ENCODE measurements at places on chromosomes 7 and 10.

GRCh38 chr10:132994185-132994796 lies 51.9 kb upstream of the CFAP46 start:
- no peak for DNase-seq

DNA sequence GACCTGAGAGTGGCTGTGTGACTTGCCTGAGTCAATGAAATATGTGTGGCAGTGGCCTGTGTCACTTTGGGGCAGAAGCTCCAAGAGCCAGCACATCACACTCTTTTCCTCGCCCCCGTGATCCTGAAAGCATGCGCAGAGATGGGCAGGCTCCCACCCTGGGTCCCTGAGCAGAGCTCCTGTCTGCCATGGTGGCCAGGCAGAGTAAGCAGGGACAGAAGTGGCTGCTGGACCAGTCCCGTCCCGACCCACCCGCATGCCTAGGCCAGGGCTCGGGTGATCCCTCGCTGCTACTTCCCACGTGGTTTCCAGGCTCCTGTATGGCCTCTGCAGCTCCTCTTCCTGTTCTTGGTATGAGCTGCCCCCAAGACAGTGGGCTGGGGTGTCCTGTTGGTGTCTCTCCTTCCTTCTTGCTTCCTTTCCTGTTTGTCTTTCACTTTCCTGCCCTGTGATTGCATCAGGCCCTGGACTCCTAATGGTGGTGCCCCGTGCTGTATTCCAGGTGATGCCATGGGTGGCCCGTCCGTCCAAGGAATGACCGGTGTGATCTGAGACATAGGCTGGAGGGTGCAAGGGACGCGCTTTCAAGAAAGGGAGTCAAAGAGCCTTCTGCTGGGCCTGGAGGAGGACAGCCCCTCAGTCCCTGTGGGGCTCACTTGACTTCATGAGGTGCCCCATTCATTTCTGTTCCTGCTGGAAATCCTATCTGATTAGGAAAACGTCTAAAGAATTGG lies 71.4 kb upstream of the SHH start:
- no peak for DNase-seq

- no peak for DNase-seq
These were observed 33.7 kb downstream of the MGMT start for GRCh38 chr10:129500617-129501339.

GRCh38 chr10:34116220-34116641 lies 698.9 kb downstream of the PARD3 start:
- DNase-seq = no peak

DNA sequence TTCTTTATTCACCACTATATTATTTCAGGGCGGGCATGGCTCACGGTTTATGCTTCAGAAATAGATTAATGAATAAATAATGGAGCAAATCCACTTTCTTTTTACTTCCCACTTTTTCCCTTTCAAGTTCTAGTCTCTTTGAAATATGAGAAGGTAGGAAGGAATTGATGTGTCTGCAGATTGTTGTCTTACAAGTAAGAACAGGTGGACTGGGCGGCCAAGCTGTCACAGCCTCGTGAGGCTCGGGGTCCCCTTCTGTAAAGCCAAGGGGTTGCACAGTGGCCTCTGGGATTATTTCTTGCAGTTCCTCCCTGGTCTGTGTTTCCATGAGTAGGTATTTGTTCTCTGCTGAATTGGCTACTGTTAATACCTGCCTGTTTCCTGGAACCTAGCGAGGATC lies 11.2 kb downstream of the VWA2 start:
- no peak for DNase-seq

DNA sequence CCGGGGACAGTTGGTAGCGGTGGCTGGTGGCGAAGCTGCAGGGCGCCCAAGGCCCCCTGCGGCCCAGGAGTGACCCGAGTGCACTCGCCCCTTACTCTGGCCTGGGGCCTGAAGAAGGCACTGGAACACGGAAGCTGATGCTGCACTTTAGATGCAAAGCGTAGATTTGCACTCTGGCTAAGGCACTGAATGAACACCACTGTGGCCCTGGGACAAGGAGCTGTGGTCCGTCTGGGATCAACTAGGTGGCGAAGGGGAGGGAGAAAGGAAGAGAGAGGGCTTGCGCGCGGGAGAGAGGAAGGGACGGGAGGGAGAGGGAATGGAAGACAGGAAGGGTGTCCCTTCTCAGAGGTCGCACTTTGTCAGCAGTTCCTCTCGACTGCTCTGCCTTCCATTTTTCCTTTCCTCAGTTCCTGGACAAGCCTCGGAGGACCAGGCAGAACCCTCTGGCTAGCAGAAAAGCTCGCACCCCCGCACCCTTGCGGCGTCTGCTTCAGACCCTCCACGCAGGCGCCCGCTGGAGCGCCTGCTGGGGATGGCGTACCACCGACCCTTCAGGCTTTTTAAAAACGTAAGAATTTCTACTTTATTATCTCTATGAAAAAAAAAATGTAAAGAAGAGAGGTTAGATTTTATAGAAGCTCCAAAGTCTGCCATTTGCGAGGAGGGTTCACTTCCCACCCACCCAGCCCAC lies 1.2 kb downstream of the FERD3L start:
- no peak for DNase-seq

GRCh38 chr10:37734971-37735370 lies 122.4 kb downstream of the ZNF248 start:
- no peak for DNase-seq

DNA sequence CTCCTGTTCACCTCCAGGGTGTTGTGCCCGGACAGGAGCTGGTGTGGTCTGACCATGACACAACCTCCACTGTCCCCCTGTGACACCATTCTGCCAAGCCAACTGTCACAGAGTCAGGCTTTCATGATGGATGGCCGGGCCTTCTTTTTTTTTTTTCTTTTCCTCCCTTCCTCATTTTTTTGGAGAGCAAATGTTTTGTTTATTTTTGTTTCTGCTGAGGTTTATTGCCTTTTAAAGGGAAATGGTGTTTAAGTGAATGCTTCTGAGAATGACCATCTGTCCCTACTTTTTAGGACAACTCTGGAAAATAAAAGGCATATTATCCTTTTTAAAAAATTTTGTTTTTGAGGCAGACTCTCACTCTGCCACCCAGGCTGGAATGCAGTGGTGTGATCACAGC lies 115.1 kb upstream of the NPS start:
- DNase-seq = no peak

DNA sequence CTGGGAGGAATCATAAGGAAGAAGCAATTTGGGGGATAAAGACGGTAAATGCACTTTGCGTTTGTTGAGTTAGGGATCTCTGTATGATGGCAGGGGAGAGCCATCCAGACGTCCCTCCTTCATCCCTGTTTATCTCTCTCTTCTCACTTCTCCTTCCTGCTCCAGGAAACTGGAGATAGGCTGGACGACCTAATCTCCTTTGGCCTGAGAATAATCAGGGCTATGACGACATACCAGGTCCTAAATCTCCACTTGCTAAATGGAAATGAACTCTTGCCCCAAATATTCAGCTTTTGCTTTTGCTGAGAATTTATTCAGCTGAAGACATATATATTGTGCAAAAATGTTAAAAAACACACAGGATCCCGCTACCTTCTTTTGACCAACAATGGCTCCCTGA lies 182.9 kb upstream of the INHBA start:
- DNase-seq = no peak

DNA sequence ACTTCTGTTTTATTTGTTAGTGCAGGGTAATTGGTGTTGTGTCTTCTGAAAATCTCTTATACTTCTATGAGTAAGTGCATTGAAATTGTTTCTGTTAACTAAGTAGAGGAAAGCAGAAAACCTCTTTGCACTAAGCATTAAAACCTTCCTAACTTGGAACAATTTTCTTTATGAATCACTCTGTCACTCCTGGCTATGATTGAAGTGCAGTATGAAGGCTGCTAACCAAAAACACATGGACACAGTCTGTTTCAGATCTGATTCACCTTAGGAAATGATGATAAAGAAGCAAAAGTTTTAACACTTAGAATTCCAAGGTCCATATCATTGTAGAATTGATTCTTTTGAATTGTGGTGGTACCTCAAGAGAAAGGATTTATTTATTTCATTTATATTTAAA lies 41.9 kb downstream of the MET start:
- DNase-seq = no peak

GRCh38 chr7:137928626-137929025 lies 73.3 kb downstream of the CREB3L2 start:
- DNase-seq = no peak

DNA sequence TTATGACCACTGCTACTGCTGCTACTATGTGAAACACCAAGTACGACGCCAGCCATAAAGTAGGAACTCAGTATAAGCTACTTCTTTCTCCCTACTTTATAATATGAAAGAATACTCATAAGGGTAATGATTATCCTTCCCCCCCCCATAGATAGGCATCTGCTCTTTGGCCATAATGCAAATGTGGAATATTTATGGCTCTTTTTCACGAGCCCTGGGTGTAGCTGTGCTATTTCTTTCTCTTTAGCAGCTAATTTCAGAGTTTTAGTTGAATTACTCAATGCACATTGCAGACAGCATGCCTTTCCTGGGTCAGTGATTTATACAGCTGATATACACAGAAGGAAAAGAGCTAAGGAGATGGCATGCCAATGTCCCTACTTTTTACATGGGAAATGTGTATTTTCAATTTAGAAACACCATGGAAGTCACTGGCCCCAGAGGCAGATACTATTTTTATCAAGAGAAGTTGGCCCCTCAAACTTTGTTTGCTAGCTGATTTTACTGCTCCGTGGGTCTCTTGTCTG lies 234.1 kb upstream of the KIAA1217 start:
- no peak for DNase-seq

DNA sequence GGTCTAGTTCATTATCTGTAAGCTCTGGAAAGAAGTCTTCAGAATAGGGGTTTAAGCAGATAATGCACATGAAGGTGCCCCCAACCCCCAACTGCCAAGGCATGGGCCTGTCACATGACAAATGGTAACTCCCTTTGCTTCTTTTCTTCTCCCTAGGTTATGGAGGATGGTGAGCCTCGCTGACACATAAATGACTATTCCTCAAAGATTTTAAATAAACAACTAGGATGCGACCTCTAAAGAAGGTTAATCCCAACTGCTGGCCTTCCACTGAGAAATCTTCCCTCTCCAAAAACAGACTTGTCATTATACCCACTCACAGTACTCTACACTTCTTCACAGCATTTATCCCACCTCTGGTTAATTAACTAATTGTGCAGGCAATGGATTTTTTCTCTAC lies 75.7 kb upstream of the FAM133B start:
- DNase-seq = no peak

DNA sequence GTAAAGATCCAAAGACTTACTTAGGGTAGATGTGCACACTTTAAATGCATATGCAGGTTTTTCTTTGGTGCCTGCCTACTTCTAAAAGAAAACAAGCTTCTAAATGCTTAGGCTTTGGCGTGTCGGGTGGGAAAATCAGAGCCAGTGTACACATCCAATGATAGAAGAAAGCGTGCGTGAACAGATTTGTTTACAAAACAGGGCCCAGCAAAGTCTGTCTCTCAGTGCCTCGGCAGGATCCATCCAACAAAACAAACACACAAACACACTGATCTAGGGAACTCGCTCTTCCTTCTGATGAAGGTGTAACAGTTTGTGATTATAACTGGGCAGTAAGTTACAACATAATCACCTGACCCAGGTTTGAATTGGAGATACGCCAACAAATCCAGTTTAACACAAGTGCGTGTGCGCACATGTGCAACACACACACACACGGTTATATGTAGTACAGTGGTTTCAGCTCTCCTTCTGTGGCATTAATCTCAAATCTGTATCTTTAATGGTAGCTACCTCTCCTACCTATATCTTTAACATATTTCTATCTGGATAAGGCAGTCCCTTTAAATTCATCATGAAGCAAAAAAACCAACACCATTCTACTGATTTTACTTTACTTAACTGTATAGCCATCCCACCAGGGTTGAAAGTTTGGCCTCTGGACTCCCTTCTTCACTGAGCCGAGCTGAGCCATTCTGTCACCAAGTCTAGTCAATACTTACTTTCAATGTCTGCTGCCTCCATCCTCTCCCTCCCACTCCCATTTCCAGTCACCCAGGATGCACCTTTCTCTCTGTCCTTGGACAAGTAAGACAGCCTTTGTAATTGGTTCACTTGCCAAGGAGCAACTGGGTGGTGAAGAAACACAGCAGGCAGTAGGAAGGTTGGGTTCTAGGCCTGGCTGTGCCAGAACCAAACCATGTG lies 184.4 kb upstream of the KLF14 start:
- DNase-seq = no peak

DNA sequence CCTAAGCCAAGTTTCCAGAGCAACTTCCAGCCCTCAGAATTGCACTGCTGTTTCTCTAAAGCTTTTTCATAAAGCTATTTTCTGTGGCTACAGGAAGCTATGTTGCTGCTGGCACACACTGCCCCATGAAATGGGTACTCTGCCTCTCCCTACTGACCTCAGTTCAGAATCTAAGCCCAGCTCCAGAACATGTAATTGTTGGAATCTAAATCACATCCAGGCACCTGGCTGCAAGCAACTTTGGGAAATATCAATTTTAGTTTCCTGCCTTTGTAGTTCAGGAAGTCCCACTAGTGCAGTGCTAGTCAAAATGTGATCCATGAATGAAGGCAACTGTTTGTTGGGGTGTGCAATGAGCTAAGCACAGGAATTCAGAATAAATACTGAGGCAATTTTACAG lies 226.2 kb downstream of the THSD7A start:
- DNase-seq = no peak

DNA sequence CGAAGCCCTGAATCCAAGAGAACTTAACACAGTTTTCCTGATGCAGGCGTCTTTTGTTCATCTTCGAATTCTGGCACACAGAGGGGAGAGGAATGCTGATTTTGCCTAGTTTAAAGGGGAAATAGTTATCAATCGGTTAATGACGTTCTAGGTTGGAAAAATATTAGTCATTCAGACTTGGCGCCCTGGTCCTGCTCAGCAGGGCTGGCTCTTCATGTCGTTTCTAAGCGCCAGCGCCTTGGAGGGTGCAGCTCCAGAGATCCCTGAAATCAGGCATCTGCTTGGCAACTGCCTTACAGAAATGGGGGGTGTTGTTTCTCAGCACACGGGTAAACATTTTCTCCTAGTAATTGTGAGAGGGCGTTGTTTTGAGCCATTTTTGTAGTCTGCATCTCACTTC lies 1.3 kb upstream of the PRTFDC1 start:
- DNase-seq = no peak

GRCh38 chr10:96500519-96500918 lies 13.2 kb downstream of the TLL2 start:
- no peak for DNase-seq

GRCh38 chr10:50421026-50421719 lies 169.9 kb upstream of the ASAH2 start:
- DNase-seq = no peak

GRCh38 chr7:7650682-7651206 lies 10.2 kb downstream of the UMAD1 start:
- no peak for DNase-seq

GRCh38 chr10:73879296-73880173 lies 5.2 kb upstream of the CAMK2G start:
- DNase-seq = no peak

GRCh38 chr10:93461807-93462178 lies 20.3 kb downstream of the MYOF start:
- DNase-seq = no peak
